ENCODE measurements at places on chromosomes 12 and 14.

- DNase-seq = no peak
Observed at GRCh38 chr12:92462049-92462448, 240.7 kb upstream of the PLEKHG7 start.

- no peak for DNase-seq
Observed at GRCh38 chr12:54945082-54945481, 39.5 kb downstream of the TESPA1 start.

DNA sequence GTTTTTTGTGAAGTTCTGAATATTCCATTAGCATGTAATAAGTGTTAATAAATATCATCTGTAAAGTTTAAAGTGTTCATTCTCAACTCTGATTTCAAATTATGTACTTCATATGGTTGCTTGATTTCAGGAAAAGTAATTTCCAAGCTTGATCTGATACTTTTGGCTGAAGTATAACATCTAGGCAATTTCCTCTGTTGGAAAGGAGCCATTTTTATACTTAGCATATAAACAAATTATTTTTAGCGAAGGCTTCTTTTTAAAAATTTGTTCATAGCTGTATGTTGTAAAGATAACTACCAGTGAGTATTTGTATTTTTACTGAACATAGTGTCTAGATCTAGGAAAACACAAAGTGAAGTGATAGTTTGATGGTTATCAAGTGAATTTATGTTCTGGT lies 153.4 kb upstream of the TMTC2 start:
- no peak for DNase-seq

GRCh38 chr14:24271834-24272263 lies 452 bp upstream of the RABGGTA start:
- DNase-seq = no peak

DNA sequence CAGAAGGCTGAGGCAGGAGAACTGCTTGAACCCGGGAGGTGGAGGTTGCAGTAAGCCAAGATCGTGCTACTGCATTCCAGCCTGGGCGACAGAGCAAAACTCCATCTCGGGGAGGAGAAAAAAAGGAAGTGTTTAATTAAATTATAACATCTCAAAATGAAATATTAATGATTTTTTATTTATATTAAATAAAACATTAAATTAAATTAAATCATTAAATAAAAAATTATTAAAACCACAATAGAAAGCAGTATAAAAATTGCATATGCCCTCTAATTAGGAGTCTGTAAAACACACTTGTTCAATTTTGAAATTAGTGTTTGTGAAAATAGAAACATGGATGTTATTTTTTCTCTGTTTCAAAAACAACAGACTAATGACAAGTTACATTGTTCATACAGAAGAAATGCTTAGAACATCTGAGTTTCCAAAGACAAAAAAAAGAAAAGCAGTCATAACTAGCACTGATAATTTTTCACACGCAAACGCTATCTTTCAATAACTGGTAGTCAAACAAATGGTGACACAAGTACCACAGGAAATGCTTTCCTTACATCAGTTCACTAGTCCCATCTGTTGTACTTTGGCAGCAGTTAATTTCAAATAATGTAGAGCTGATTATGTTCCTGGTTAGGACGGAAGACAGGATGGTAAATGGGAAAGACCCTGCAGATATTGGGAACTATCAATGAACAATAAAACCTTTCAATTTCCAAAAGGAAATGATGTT lies 54.9 kb downstream of the HECTD4 start:
- no peak for DNase-seq
